ENCODE measurements at places on chromosomes 7 and 10.

GRCh38 chr7:155285833-155286232 is 11.8 kb upstream of the INSIG1 start:
- DNase-seq: peak; percentile 44

DNA sequence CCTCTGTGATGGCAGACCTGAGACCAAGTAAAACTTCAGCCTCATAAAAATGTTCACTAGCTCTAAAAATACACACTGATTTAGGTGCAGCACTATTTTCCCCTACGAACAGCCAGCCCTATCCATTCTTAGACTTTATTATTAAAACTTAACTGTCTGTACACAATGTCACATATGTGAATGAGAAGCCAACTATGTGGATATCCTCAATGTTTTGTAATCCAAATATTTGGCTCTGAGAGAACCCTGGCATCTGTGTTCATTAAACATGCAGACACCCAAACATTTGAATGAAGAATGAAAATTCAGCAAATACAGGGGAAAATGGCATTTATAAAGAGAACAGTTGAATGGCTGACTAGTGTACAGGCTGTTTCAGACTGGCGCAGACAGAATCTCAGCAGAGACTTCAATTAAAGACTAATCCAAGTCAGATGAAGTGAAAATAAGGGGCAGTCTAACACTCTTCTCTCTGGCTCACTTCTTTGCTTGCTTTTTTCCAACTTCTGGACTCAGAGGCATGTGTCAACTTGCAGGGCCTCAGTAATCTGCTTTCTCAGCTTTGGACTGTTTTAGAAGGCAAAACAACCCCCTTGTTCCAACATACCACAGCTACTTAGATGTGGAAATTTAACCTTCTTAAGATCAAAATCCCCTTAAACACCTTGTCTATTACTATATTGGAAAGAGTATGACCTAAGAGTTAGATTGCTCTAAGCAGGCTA is 47.4 kb upstream of the FAM180A start:
- DNase-seq: no peak

- DNase-seq: no peak
Observed at GRCh38 chr7:1845536-1846311, 175.6 kb downstream of the ELFN1 start.

GRCh38 chr10:75469006-75469616 is 37.7 kb downstream of the LRMDA start:
- no peak for DNase-seq

DNA sequence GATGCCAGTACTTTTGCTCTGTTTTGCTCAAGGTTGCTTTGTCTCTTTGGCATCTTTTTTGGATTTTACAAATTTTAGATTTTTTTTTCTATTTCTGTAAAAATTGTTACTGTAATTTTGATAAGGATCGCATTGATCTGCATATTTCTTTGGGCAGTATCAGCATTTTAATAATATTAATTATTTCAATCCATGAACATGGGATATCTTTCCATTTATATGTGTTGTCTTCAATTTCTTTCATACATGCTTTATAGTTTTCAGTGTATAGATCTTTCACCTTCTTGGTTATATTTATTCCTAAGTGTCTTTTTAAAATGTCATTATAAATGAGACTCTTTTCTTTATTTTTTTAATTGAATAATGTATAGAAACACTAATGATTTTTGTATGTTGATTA is 301.6 kb upstream of the SEMA3D start:
- DNase-seq: no peak
